ENCODE measurements at places on chromosomes 7 and 10.

DNA sequence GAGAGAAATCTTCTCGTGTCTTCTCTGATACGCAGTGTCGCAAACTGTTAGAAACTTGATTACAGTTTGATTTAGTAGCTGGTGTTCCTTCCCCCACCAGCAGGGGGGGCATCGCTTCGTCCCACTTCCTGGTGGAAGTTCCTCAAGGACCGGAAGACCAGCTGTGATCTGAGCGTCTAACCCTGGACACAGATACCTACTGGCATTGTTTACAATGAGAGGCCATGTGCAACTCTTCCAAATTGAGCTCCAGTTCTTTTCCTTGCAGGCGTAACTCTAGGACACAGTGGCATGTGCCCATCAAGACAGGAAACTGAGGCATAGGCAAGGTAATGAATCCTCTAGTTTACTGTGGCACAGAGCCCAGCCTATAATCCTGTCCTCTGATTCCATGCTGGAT, 219.0 kb downstream of the CCDC3 start:
- H3K27me3 ChIP-seq = no peaks in the 10 kb centered on the region
- H3K36me3 ChIP-seq = no peaks in the 10 kb centered on the region
- H3K4me1 ChIP-seq = no peaks in the 10 kb centered on the region
- H3K27ac ChIP-seq = no peak overlapping the region
- H3K4me3 ChIP-seq = no peak overlapping the region

GRCh38 chr7:50202052-50202555, 102.4 kb upstream of the IKZF1 start:
- no peaks in the 10 kb centered on the region for H3K4me1 ChIP-seq
- H3K27ac ChIP-seq = no peak overlapping the region
- H3K36me3 ChIP-seq = no peaks in the 10 kb centered on the region
- no peak overlapping the region for H3K4me3 ChIP-seq
- peaks cover 63% of the 10 kb centered on the region for H3K27me3 ChIP-seq

DNA sequence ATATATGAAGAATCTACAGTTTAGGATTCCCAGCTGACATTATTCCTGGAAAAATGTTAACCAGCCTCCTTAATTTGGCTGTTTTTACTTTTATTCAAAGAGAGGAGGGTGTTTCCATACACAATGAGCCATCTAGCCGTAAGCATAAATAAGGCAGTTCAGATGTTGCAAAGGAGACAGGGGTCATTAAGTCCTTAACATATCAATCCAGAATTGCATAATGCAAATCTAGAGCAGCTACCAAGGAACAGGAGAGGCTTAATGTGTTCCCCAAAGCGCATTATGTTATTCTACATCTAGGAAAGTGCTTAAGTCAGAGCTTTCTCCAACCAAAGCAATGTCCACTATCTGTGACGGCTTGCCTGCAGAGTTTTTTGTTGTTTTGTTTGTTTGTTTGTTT, 32.4 kb upstream of the TCF7L2 start:
- no peaks in the 10 kb centered on the region for H3K36me3 ChIP-seq
- H3K27me3 ChIP-seq = no peaks in the 10 kb centered on the region
- DNase-seq = no peak
- H3K27ac ChIP-seq = no peak overlapping the region
- peaks cover 46% of the 10 kb centered on the region for H3K4me1 ChIP-seq
- H3K4me3 ChIP-seq = no peak overlapping the region

DNA sequence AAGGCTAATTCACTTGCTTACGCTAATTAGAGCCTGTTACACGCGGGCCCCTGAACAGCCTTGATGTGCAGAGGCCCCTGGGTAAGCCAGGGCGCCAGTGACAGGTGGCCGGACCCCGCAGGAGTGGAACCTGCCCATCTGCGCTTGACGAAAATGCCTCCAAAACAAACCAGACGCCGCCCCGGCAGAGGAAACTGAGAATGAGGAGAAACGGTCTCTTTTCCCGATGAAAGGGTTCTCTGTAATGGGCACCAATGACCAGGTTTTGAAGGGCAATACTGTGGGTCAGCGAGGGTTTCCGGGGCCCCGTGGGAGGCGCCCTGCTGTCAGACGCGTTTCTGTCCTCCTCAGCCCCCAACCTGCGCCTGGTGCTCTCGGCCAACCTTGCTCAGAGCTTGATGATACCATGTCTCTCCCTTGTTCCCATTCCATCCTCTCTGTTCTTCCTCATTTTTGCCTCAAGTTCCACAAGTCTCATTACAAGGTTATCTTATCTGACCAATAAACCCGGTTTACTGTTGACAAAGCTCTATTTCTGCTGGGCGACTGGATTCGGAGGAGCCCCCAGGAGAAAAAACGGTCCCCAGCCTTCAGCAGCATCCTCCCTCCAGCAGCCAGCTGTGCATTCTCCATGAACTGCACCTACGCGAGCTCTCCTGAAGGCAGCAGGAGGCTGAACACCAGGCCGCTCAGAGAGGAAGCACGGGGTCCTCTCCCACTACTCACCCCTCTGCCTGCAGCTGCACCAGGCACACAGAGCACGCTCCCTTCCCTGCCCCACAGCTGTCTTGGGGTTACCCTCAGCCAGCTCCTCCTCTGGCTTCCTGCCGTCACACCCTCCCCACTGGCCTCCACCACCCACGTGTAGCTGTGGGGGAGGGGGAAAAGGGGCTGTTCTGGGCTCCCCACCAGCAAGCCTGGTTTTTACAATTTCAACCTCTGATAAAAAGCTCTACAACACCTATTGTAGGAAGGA, 202.0 kb downstream of the MAD1L1 start:
- no peak for DNase-seq
- H3K27ac ChIP-seq = no peak overlapping the region
- H3K4me3 ChIP-seq = no peak overlapping the region
- no peaks in the 10 kb centered on the region for H3K27me3 ChIP-seq
- no peaks in the 10 kb centered on the region for H3K36me3 ChIP-seq

DNA sequence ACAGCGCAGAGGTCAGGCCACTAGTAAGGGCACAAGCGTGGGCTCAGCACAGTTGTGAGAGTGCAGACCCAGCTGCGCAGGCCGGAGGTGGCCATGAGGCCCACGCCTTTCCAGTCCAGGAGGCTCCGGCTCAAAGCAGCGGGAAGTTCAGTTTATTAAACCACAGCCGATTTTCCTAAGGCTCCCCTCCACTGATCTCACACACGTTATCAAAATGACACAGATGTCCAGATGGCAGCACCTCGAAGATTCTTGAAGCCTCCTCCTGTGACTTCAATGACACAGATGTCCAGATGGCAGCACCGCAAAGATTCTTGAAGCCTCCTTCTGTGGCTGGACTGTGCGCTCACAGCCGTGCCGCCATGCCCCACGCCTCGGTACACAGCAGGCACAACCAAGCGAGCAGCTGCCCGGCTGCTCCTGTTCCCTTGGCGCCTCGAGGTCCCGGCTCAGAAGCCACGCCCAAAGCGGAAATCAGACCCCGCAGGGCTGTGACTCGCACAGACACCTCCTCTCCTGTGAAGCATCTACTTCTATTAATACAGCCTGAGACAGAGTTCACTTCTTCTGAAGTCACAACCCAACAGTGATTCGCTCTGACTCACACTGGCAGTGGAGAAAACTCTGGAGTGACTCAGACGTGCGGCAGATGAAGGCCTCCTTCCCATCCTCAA, 122.7 kb downstream of the MAD1L1 start:
- peaks cover 27% of the 10 kb centered on the region for H3K4me1 ChIP-seq
- H3K27ac ChIP-seq = peak overlapping the region; percentile 69
- H3K27me3 ChIP-seq = no peaks in the 10 kb centered on the region
- peaks cover 5% of the 10 kb centered on the region for H3K36me3 ChIP-seq
- peak; percentile 94 for DNase-seq
- H3K4me3 ChIP-seq = no peak overlapping the region

DNA sequence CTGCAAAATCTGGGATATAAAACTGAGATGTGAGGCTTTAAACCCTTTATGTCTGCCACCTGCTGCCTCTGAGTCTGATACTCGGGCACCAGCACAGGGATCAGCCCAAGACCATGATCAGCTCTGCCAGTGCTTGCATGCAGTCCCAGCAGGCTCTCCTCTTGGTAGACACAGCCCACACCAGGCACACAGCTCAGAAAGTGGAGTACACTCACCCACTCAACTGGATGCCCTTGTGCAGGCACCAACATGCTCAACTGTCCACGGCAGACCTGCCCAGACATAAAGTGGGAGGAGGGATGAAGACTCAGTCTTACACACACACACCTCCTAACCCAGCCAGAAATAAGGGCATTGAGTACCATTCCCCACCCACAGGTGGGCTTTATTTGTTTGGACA, 18.2 kb upstream of the MYH16 start:
- no peak overlapping the region for H3K4me3 ChIP-seq
- H3K4me1 ChIP-seq = peaks cover 7% of the 10 kb centered on the region
- no peaks in the 10 kb centered on the region for H3K27me3 ChIP-seq
- peak; percentile 48 for DNase-seq

DNA sequence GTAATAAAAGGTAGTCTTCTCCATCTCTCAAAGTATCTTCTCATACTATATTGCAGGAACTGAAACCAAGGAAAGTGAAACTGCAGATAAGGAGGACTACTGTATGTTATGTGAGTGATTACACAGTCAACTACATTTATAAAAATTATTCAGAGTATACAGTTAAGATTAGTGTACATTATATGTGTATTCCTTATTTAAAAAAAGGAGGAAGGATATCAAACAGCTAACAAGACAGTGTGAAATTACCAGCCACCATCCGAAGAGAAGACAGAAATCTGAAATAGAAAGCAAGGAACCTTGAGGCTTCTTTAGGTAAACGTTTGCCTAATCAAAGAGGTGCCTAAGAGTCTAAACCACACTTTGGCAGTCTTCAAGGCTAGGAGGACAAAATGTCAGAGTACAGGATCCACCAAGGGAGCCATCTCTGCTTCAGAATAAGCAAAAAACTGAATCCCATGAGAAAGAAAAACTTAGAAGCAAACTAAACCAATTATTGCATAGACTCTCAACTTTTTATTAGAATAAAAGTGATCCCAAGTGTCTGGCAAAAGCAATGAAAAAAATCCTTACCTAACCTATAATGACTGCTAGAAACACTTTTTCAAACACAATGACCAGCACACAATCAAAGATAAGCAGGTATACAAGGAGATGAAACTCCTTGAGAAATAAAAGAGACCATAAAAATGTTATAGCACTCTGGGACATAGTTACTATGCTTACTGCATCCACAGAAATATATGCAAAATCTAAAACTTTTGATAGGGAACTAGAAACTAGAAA, 6.4 kb downstream of the USP6NL start:
- no peak overlapping the region for H3K4me3 ChIP-seq
- H3K36me3 ChIP-seq = peaks cover 5% of the 10 kb centered on the region
- no peaks in the 10 kb centered on the region for H3K27me3 ChIP-seq
- no peak overlapping the region for H3K27ac ChIP-seq
- peaks cover 23% of the 10 kb centered on the region for H3K4me1 ChIP-seq

DNA sequence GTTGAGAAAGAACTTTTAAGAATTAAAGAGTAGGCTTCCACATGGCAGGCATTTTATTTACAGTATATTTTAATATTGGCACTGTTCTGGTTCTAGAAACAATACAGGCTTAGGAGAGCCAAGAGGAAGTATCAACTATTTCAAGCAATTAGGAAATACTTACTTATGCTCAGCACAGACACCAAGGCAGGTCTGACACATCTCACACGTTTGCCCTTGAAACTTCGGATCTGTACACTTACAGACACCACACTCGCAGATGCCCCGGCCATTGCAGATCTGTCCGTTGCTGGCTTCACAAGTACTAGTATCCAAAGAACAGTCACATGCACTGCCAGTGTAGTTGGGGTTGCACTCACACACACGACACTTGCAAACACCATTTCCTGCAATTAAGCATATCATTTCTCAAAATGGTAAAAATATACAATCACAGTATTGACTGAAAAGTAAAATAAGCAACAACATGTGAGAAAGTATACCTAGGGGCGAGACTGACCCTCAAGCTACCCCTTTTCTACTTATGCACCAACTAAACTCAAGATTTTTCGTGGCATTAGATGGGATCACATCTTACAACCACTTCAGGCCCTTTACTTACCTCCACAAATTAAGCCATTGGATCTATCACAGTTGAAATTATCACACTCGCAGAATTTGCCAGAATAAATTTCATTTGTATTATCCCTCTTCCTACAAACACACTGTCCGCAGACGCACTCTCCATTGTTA, 46.6 kb downstream of the ITGB1 start:
- H3K27me3 ChIP-seq = no peaks in the 10 kb centered on the region
- H3K4me1 ChIP-seq = peaks cover 5% of the 10 kb centered on the region
- no peak overlapping the region for H3K4me3 ChIP-seq
- DNase-seq = no peak
- peaks cover 99% of the 10 kb centered on the region for H3K36me3 ChIP-seq

DNA sequence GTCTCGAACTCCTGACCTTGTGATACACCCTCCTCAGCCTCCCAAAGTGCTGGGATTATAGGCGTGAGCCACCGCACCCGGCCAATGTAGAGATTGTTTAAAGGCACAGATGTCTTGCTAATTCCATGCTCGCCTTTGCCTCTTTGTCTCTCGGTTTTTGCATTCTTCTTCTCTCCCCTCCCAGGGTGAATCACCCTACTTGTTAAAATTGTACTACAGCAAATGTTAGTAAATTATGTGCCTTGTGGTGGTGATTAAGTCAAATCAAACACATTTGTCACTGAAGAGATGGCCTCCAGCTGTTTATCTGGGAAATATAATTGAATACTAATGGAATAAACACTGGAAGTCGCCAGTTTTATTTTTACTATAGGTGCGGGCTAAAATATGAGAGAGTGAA, 384.4 kb upstream of the AUTS2 start:
- H3K4me3 ChIP-seq = no peak overlapping the region
- no peak for DNase-seq
- no peaks in the 10 kb centered on the region for H3K36me3 ChIP-seq
- no peak overlapping the region for H3K27ac ChIP-seq
